Gastroesophageal sphincter (tissue), 4 donors: ENCODE measurements at places on chromosomes 16 and 17.

DNA sequence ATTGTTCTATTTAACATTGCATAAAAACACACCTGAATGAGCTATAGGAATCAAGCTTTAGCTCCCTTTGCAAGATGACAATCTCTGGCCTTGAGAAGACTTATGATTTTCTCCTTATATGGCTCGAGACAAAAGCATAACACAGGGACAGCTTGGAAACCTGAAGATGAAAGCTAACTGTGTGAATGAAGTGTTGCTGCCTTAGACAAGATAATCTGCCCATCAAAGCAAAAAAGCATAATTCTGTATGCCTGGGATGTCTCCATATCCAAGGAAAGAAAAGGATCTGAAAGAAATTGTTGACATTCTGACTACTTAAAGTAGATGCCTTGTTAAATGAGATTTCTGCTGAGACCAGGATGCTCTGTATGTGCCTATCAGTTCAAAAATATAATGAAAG lies 526.7 kb upstream of the TOM1L1 start:
- ATAC-seq = no peak

GRCh38 chr17:65085397-65085796 lies 28.9 kb upstream of the GNA13 start:
- no peak for ATAC-seq

GRCh38 chr17:19000531-19001325 lies 3.8 kb downstream of the FAM83G start:
- no peak for ATAC-seq

DNA sequence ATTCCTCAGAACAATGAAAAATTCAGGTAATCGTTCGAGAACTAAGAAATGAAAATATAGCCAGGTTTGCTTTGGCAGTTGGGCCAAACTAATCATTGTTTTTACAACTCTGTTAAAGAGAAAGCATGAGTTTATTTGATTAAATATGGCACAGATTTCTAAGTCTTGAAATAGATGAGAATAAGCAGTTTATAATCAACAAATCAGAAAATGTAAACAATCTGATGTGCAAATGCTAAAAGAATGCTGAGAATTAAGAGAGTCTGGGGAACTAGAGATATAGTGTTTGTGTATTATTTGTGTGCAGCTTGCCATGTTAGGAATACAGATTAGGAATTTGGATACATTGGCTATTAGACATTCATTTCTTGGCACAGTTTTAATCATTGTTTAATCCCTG lies 212.5 kb downstream of the TANC2 start:
- ATAC-seq = no peak

DNA sequence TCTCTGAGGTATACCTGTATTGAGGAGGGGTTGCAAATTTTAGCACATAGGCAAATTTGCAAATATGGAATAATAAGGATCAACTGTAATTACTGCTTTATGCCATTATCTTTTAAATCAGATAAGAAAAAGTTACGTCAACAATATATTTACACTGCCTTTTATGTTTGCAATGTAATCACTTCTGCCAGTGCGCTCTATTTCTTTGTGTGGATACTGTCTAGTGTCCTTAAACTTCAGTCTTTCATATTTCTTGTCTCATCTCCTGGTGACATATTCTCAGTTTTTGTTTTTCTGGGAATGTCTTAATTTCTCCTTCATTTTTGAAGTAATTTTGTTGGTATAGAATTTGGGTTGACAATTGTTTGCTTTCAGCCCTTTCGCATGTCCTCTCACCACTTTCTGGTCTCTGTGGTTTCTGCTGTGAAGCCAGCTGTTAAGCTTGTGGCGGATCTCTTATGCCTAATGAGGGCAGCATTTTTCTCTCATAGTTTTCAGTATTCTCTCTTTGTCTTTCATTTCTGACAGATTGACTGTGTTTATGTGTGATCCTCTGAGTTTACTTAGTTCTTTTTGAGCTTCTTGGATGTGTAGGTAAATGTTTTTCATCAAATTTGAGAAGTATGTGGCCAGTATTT lies 37.6 kb upstream of the ABCC11 start:
- ATAC-seq = no peak

DNA sequence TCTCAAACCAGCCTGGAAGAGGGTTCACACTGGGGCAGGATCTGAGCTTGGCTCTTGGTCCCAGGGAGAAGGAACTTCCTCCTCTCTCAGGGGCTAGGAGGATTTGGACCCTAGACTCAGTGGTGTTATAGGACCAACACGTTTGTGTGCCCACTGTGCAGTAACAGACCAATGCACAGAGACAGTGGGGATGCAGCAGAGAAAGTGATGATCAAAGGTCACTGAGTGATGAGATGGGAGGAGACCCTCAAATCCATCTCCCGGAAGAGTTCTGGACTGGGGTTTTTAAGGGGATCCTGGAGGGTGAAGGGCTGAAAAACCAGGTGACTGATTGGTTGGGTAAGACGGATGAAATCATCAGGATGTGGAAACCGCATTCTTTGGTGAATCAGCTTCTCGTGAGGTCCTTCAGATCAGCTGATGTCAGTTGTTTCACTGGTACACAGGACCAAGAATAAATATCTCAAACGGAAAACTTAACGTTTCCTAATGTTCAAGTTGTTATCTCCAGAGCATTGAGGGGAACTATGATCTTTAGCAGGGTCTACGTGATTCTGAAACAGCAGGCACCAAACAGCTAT lies 3.3 kb upstream of the VAC14 start:
- no peak for ATAC-seq

- no peak for ATAC-seq
Measured at GRCh38 chr16:66220702-66221101, 145.8 kb upstream of the CDH5 start.

- no peak for ATAC-seq
Measured at GRCh38 chr17:11704041-11704440, 105.8 kb downstream of the DNAH9 start.

DNA sequence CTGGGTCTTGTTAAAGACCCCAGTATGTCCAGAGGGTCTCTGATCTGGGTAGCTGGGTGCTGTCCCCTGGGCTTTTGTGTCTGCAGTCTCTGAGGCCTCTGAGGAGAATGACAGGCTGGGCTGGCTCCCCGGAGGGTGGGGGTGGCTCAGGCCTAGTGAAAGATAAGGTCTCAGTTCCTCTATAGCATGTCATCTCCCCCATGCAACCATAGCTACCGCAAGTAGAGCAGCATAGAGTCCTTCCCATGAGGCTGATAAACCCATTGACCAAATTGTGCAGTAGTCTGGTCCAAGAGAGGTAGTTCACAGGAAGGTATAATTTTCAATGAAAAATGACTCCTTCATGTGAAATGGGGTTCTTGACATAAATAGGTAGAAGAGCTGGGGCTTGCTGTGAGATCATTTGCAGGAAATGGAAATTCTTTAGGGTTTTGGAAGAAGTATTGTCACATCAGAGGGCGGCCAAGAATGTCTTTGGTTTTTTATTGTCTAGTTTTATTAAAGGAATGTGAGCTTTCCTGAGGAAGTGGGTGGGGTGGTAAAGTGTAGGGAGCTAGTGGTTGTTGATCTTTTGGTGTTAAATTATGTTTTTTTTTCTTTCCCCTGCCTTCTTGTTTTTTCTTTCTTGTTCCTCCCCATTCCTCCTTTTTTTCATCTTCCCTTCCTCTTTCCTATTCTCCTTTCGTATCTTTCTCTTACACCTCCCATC lies 21.0 kb downstream of the SLC7A6OS start:
- ATAC-seq = no peak

DNA sequence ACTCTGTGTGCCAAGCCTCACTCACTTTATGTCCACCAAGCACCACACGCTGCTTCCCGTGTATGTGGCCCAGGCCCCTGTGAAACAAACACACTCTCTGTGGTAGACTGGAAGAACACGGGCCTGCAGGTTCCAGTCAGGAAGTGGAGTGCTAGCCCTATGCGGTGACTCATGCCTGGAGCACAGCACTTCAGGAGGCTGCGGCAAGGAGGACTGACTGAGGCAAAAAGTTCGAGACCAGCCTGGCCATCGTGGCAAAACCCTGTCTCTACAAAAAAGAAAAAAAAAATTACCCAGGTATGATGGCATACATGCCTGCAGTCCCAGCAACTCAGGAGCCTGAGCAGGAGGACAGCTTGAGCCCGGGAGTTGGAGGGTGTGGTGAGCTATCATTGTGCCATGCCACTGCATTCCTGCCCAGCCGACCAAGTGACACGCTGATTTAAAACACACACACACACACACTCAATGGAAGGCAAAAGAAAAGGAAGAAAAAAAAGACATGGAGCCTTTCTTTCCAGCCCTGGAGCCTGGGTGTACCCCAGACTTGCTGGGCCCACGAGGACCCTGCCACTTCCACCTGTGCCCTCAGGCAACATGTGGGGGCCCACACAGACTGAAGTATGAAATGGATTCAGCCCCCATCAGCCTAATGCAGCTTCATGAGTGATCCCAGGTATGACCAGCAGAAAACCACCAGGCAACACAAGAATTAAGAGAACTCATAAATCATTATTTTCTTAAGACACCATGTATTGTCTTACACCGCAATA lies 126.6 kb downstream of the ANKRD11 start:
- peak; percentile 41 for ATAC-seq

- no peak for ATAC-seq
Measured at GRCh38 chr16:86664522-86665318, 86.4 kb downstream of the FOXL1 start.

GRCh38 chr17:82384730-82385481 lies 13.3 kb downstream of the UTS2R start:
- ATAC-seq = no peak

GRCh38 chr16:81618661-81619060 lies 160.4 kb upstream of the PLCG2 start:
- ATAC-seq = peak; percentile 39

DNA sequence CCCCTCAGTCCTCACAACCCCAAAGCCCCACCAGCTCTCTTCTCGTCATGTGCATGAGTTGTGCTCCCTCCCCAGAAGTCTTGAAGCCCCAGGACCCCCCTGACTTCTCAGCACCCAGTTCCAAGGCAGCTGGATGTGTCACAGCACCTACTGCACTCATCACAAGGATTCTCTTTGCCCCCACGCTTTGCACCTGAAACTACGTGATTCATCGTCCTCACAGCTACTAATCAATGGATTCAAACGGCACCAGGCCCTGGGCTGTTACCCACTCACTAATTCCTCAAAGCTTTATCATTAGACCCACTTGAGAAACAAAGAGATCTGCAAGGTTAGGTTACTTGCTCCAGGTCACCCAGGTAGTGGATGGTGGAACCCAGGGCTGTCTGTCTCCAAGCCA lies 45.1 kb upstream of the NDRG4 start:
- no peak for ATAC-seq

GRCh38 chr17:81241648-81242420 lies 2.7 kb downstream of the NDUFAF8 start:
- ATAC-seq = no peak

- peak; percentile 24 for ATAC-seq
Measured at GRCh38 chr17:80453998-80454556, 22.3 kb downstream of the NPTX1 start.

DNA sequence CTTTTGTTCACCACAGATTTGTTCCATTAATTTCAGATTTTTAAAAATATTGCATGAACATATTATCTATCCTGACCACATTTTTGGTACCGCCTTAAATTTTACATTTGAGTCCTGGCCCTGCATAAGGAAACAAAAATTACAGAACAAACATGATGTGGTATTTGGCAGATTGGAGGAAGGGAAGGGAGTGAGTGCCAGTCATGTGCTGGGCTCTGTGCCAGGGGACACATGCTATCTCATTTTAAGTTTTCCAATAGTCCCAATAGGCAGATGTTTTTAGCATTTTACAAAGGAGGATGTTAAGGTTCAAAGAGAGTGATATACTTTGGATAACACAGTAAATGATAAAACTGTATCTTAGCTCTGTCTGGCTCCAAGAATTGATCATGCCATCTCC lies 185.1 kb downstream of the CDK5R1 start:
- no peak for ATAC-seq

- no peak for ATAC-seq
Measured at GRCh38 chr17:47869114-47869513, 18.2 kb upstream of the SP6 start.

GRCh38 chr17:82913304-82914043 lies 73.7 kb upstream of the ZNF750 start:
- no peak for ATAC-seq

DNA sequence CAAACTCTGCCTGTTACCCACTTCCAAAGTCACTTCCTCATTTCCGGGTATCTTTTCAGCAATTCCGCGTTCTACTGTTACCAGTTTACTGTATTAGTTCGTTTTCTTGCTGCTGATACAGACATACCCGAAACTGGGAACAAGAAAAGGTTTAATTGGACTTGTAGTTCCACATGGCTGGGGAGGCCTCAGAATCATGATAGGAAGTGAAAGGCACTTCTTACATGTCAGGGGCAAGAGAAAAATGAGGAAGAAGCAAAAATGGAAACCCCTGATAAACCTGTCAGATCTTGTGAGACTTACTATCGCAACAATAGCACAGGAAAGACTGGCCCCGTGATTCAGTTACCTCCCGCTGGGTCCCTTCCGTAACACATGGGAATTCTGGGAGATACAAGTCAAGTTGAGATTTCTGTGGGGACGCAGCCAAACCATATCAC lies 30.9 kb downstream of the PAFAH1B1 start:
- ATAC-seq = no peak

GRCh38 chr17:3594051-3594800 lies 15.0 kb downstream of the TRPV1 start:
- ATAC-seq = peak; percentile 44

GRCh38 chr16:85086347-85087291 lies 25.7 kb downstream of the CIBAR2 start:
- ATAC-seq = peak; percentile 56

DNA sequence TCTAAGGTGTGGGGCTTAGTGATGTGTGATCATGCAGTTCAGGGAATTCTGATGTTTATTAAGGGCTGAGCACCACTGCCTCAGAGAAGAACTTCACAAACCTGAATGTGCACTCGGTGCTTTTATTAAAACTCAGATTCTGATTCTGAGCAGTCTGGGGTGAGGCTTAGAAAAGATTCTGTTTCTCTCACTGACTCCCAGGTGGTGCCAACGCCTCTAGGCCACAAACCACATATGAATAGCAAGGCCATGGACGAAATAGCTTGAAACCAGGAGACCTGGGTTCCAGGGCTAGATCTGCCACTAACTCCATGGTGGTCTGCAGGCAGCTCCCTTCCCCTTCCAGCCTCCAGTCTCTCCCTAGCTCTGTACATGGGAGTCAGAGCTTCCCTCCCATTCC lies 169.1 kb downstream of the HS3ST3B1 start:
- ATAC-seq = no peak

GRCh38 chr17:34519282-34519681 lies 60.1 kb upstream of the TMEM132E start:
- ATAC-seq = no peak

GRCh38 chr17:40515011-40515410 lies 13.6 kb upstream of the TNS4 start:
- ATAC-seq = no peak

- no peak for ATAC-seq
Measured at GRCh38 chr17:13735861-13736260, 134.1 kb upstream of the HS3ST3A1 start.

DNA sequence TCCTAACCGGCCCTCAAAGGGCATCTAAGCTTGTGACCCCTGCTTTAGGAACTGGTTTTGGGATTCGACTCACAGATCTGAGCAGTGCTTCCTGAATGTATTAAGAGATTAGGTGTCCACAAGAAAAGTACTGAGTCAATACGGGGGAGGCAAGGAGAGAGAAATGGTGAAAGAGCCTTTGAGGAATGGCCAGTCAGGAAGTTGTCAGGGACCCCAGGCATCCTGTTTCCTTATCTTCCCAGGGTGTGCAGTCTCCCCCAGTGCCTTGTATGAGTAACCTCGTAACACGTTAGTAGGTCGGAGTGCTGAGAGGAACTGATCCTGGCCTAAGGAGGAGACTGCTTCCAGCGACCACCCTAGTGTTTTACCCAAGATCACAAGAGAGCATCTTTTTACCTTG lies 16.4 kb upstream of the TMED6 start:
- no peak for ATAC-seq
